ENCODE measurements at places on chromosomes 5 and 9. TPM values are rescaled to one million over a fixed set of nuclear protein-coding genes. Genes with fewer than 3 reads are reported as not detected.

The EIF4E1B gene
- total RNA-seq: not detected

The TUSC1 gene
- 45.7 TPM for total RNA-seq

The FRRS1L gene
- total RNA-seq: 0.11 TPM

The CXCL14 gene
- total RNA-seq: 45.3 TPM

The CLPTM1L gene
- total RNA-seq: 23.6 TPM

The AMBP gene
- 6.6 TPM for total RNA-seq

The IFNA13 gene
- not detected for total RNA-seq

The IL9 gene
- not detected for total RNA-seq

The EPB41L4A gene
- total RNA-seq: 9.4 TPM

The IFNB1 gene
- total RNA-seq: not detected

The PCDHA9 gene
- not detected for total RNA-seq

The ZBED3 gene
- total RNA-seq: 0.64 TPM

The ALDH1A1 gene
- total RNA-seq: 43.9 TPM

The SLCO6A1 gene
- total RNA-seq: not detected

The NTNG2 gene
- 5.9 TPM for total RNA-seq

The CCDC192 gene
- total RNA-seq: not detected

The BRIX1 gene
- 8.5 TPM for total RNA-seq

The TEX48 gene
- not detected for total RNA-seq

The ANXA2R gene
- 5.1 TPM for total RNA-seq

The ZNF658 gene
- total RNA-seq: not detected

The MRRF gene
- 16.1 TPM for total RNA-seq

The KIF12 gene
- not detected for total RNA-seq

The EDIL3 gene
- 68.1 TPM for total RNA-seq

The GCNT4 gene
- 0.43 TPM for total RNA-seq

The ARHGEF39 gene
- total RNA-seq: 1.1 TPM

The TRIM36 gene
- total RNA-seq: 31.7 TPM

The GRAMD2B gene
- 55.6 TPM for total RNA-seq

The PDLIM4 gene
- total RNA-seq: 49.1 TPM

The HAVCR1 gene
- not detected for total RNA-seq

The TEK gene
- total RNA-seq: 31.8 TPM

The CAPSL gene
- not detected for total RNA-seq

The HSPB3 gene
- total RNA-seq: not detected

The TAF11L5 gene
- total RNA-seq: not detected

The CDH12 gene
- total RNA-seq: 0.11 TPM

The RCL1 gene
- 28.3 TPM for total RNA-seq

Data from ascending aorta (tissue), 2 donors.